ENCODE measurements at places on chromosomes 12 and 14.

DNA sequence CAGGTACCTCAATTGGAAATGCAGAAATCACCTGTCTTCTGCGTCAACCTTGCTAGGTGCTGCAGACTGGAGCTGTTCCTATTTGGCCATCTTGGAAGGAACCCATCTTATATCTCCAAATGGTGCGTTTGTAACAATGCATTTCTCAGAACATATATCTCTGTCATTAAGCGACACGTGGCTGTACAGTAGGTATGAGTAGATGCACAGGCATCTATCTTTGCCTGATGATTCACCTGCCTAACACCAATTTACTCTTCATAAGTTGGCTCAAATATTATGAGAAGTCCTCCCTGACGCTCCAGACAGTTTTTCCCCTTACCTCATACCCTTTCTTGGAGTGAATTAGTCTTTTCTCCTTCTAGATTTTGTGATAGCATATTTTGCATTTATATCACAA, 44.2 kb downstream of the GPR137C start:
- H3K27ac ChIP-seq: no peak overlapping the region
- DNase-seq: no peak
- H3K27me3 ChIP-seq: no peaks in the 10 kb centered on the region

GRCh38 chr12:123938679-123939480, 33.8 kb downstream of the CCDC92 start:
- no peaks in the 10 kb centered on the region for H3K27me3 ChIP-seq
- H3K4me3 ChIP-seq: no peak overlapping the region

DNA sequence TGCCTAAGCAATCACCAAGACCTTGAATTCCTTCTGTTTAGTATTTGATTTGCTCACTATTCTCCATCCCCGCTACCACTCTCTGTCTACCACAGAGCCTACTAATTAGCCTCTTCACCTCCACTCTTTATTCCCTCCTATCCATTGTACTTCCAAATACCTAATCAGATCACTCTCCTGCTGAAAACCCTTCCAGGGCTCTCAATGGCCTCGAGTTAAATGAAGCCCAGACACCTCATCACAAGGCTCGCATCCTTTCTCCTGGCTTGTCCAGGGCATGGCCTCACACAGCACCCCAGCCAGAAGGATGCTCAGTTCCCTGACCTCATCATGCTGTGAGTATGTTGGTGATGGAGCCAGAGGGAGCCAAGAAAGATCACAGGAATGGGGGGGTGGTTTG, 71.4 kb upstream of the PRMT8 start:
- H3K4me1 ChIP-seq: no peaks in the 10 kb centered on the region
- H3K27me3 ChIP-seq: peaks cover 22% of the 10 kb centered on the region
- H3K36me3 ChIP-seq: no peaks in the 10 kb centered on the region
- DNase-seq: no peak

DNA sequence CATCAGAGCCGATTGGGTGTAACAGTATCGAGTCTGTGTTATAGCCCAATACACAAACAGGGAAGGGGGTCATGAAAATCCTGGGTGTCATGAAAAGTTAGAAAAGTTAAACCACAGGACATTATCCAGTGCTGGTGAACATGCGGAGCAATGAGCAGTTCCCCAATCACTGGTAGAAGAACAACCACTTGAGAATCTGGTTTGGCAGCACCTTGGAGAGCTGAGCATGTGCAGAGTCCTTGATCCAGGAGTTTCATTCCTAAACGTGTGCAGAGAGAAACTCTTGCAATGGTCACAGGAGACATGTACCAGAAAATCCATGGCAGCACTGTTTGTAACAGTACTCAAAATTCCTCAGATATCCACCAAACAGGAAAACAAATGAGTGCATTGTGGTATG, 23.0 kb upstream of the JDP2 start:
- H3K4me1 ChIP-seq: peaks cover 24% of the 10 kb centered on the region
- H3K4me3 ChIP-seq: no peak overlapping the region
- no peaks in the 10 kb centered on the region for H3K27me3 ChIP-seq
- H3K27ac ChIP-seq: no peak overlapping the region
- no peaks in the 10 kb centered on the region for H3K36me3 ChIP-seq

DNA sequence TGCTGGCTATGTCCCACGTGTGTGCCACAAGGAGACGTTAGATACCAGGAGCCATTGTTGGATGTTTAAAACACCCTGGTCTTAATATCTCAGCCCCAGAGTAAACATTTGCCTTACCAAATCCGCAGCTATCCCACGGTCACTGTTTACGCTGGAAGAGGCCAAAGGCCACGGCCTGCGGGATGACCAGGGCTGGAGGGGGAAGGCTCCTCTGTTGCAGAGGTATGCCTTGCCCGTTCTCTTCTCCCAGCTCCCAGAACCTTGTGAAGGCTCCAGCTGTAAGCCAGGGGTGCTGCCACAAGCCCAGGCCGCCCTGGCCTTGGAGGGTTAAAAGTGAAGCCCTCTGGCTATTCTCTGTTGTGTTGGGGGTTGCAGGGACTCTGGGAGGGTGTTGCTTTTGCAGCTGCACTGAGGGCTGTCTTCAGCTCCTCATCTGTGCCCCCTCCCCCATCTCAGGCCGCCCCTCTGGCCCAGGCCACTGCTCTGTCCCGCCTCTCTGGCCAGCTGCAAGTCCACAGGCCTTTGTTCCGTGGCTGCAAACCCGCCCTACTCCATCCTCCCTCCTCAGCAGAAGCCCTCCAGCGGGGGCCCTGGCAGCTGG, 2.5 kb downstream of the PLEKHG3 start:
- peak; percentile 59 for DNase-seq
- H3K4me1 ChIP-seq: peaks cover 88% of the 10 kb centered on the region
- peak overlapping the region; percentile 93 for H3K27ac ChIP-seq
- H3K27me3 ChIP-seq: no peaks in the 10 kb centered on the region

DNA sequence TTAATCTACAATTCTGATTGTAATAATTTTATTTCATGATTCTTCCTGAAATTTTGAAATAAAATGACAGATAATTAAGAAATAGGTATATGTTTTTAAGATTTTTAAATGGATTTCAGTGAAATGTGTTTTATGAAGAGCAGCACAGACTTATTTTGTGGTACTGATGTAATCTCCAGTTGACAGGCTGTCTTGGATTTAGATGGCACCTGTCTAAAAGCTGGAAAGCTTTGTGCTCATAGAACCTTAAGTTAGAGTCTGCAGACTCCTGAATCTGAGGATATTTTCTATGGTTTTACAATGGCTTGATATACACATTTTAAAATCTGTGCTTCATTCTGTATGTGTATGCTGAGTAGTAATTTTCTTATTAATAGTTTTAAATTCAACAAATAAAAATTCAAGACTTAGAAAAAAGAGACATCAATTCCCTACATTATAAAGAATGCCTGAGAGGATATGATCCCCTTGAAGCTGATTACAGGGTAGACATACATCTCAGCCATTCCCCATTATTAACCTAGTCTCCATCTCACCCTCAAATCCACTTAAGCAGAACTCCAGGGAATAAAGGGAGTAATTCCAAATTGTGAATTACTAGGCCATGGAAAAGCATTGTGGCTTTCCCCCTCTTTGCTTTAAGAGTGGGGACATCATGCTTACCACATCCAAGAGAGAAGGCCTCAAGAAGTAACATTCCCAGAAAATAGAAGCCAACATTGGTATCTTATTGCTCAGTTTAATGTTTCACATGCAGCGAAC, 33.7 kb upstream of the ACSS3 start:
- DNase-seq: no peak
- no peaks in the 10 kb centered on the region for H3K27me3 ChIP-seq
- H3K36me3 ChIP-seq: no peaks in the 10 kb centered on the region
- H3K4me3 ChIP-seq: no peak overlapping the region

DNA sequence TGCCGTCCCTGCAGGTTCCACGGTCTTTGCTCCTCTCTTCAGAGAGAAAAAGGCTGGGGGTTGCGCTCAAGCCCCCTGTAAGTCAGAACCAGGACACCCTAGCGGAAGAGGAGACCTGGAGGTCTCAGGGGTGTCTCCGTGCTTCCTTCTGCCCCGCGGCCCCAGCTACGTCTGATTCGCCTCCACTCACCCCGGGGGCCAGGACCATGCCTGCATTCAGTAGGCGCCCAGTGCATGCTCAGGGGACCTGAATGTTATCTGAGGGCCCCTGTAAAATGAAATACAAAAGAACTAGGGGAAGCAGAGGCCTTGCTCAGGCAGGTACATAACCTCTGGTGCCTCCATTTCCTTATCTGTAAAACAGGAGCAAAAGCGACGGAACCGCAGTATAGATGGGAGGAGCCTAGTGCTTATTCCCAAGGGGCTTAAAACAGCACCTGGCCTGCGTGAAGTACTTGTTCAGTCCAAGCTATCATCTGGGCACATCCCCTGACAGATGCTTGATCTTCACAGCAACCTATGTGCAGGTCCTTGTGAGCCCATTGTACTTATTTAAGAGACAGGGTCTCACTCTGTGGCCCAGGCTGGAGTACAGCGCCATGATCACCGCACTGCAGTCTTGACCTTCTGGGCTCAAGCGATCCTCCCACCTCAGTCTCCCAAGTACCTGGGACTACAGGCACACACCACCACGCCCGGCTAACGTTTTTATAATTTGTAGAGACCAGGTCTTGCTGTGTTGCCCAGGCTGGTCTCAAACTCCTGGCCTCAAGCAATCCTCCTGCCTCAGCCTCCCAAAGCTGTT, 110.3 kb upstream of the NCOR2 start:
- no peak overlapping the region for H3K4me3 ChIP-seq
- H3K4me1 ChIP-seq: peaks cover 52% of the 10 kb centered on the region
- H3K36me3 ChIP-seq: no peaks in the 10 kb centered on the region
- H3K27ac ChIP-seq: no peak overlapping the region
- H3K27me3 ChIP-seq: no peaks in the 10 kb centered on the region

GRCh38 chr14:92585981-92586937, 72.7 kb downstream of the RIN3 start:
- H3K36me3 ChIP-seq: peaks cover 7% of the 10 kb centered on the region
- no peak overlapping the region for H3K4me3 ChIP-seq
- no peak for DNase-seq
- peak overlapping the region; percentile 52 for H3K27ac ChIP-seq
- H3K4me1 ChIP-seq: peaks cover 16% of the 10 kb centered on the region

DNA sequence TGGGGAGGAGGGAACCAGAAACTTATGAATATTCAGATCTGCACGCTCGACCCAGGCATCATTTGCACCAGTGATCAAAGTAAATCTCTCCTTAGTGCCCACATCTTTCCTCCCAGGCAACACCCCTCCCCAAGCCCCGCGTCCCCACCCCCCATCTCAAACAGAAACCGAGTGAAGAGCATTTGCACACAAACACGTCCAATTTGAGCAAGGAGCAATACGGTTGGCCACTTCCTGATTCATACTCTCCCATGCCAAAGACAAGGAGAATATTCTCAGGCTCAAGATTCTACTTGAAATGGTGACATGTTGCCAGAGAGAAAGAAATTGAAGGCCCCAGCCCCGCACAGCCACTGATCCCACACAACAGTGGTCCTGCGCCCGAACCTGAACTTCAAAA, 7.1 kb downstream of the FOXN3 start:
- H3K36me3 ChIP-seq: peaks cover 17% of the 10 kb centered on the region
- H3K4me3 ChIP-seq: peak overlapping the region; percentile 32
- peaks cover 62% of the 10 kb centered on the region for H3K4me1 ChIP-seq
- no peak for DNase-seq
- peak overlapping the region; percentile 89 for H3K27ac ChIP-seq

DNA sequence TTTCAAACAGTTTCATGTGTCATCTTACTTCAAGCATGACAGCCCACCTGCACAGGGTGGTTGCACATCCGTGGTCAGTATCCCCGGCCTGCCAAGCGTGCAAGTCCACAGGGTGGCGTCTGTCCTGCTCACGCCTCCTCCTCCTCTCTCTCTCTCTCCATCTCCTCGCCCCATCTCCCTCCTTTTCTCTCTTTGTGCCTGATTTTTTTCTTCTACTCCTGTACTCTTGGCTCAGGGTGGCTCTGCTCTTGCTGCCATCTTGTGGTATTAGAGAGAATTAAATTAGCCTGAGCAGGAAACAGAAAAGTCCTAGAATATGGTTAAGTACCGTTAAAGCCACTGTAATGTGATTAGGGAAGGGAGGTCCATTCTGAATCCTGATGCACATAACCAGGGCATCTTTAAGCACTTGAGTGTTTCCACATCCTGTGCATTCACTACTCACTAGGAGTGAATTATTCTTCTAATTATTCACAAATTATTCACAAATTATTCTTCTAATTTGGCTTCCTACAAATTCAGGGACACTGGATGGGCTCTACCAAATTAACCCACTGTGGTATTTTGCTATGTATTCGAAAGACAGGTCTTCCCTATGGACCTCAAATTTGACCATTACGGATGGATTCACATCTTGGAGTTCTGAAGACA, 25.5 kb upstream of the DTX1 start:
- no peak overlapping the region for H3K27ac ChIP-seq
- no peaks in the 10 kb centered on the region for H3K36me3 ChIP-seq
- no peaks in the 10 kb centered on the region for H3K27me3 ChIP-seq
- DNase-seq: no peak
- no peak overlapping the region for H3K4me3 ChIP-seq

DNA sequence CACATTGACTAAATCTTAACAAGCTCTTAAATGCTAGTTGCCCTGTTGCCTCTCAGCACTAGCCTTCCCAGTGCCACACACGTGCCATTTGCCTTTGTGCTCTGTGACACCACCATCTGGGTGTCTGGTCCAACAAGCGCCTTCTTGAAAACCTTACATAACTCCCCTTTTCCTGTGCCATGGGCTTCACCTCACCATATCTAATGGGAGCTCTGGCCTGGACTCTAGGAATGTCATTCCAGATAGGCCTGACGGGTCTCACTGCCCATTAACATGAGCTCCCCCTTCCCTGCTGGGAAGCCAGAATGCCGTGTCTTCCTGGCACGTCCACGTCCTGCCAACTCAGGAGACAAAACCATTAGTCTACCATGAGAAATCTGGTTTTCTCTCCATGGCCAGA, 24.4 kb downstream of the SSPN start:
- H3K4me3 ChIP-seq: no peak overlapping the region
- no peak overlapping the region for H3K27ac ChIP-seq

DNA sequence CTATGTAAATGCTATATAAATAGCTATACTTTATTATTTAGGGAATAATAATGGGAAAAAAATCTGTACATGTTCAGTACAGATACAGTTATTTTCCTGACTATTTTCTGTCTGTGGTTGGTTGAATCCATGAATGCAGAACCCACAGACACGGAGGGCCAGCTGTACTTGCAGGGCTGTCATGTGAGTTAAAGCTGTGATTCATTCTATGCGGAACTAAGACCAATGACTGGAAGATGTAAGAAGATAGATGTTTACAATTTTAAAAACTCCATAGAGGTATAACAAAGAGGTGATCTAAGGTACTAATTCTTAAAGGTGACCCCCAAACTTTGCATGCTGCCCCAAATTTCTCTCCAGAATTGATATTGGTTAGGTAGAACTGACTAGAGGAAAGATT, 14.6 kb downstream of the PCNX4 start:
- DNase-seq: no peak
- peaks cover 19% of the 10 kb centered on the region for H3K4me1 ChIP-seq
- H3K4me3 ChIP-seq: no peak overlapping the region
- H3K36me3 ChIP-seq: peaks cover 5% of the 10 kb centered on the region

DNA sequence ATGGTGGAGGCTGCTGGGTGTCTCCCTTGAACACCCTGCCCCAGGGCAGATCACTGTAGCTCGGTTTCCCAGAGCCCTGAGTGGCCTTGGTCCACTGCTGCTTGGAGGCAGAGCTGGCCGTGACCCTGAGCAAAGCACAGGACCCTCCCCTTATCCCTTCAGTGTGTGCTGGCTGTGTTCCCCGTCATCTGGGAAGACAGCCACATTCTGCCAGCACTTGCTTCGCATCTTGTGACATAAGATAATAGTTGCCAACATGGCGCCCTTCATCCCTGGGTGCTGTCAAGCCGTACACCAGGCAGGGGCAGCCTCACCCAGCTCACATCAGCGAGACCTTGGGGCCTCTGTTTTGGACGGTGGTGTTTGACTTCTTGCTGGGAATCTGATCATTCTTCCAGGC, 12.1 kb upstream of the ALDH2 start:
- H3K27ac ChIP-seq: no peak overlapping the region
- H3K27me3 ChIP-seq: no peaks in the 10 kb centered on the region
- H3K4me1 ChIP-seq: peaks cover 34% of the 10 kb centered on the region
- no peak overlapping the region for H3K4me3 ChIP-seq
- H3K36me3 ChIP-seq: peaks cover 22% of the 10 kb centered on the region
